ENCODE measurements at places on chromosomes 11 and 22.

GRCh38 chr11:22920939-22921565 lies 60.8 kb upstream of the CCDC179 start:
- DNase-seq: peak; percentile 18

GRCh38 chr11:75465701-75466531 lies 32.9 kb upstream of the KLHL35 start:
- no peak for DNase-seq

- DNase-seq: no peak
These were observed 58.2 kb downstream of the FBXO7 start for GRCh38 chr22:32532820-32533128.

DNA sequence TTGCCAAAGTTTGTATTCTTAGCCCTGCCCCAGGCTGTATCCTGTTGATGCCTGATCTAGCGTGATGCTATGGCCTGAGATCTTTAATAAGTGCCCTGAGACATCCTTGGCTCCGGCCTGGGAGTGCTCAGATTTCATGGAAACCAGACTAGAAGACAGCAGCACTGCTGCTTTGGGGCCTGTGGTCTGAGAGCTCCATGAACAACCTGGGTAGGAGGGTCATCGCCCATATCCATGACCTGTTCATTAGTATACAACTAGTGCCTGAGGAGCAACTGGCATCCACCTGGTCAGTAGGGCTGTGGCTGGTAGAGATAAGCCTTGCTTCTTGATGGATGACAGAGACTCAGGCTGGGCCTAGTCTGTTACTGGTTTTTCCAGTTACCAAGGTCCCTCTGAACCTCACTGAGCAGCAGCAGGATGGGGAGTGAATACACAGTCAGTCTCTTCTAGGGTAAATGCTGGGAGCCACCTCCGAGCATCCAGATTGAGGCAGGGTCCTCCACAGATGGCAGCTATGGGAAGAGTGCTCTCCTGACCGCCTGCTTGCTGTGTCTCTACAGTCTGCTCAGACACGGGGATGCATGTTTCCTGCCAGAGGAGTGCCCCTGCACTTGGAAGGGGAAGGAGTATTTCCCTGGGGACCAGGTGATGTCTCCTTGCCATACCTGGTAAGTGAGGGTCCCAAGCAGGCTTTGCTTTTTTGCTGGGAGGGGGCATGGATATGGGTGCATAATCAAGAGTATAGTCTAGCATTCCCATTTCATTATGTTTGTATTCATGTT lies 39.0 kb downstream of the OTOG start:
- no peak for DNase-seq

DNA sequence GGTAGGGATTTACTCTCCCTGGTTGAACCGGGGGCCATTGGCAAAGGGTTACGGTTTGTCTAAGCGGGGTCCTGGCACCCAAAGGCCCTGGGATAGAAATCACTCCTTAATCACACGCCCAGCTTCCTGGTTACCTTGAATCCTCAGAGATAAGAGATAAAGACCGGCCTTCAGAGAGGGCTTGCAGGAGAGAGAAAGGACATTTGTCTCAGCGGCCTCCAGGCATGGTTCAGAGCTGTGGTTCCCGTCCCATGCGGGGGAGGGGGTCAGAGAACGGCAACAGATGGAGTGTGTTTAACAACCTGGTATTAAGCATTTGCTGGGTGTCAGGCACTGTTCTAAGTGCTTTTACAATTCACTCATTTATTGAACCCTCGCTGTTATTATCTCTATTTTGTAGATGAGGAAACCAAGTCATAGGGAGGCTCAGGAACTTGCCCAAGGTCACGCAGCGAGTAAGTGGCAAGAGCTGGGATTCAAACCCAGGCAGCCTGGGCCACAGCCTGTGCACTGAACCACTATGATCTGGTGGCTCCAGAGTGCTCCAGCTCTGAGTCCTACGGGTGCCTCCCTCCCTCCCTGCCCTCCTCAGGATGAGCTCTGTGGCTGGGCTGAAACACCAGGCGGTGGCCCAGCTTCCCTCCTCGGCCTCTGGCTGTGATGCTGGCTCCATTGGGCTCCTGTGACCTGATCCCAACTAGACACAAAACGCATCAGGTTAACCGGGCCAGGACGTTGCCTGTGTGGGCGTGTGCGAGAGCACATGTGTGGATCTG lies 18.6 kb downstream of the LRRC10B start:
- DNase-seq: no peak

- no peak for DNase-seq
These were observed 140.0 kb downstream of the SLC17A6 start for GRCh38 chr11:22478169-22478568.

- DNase-seq: peak; percentile 65
These were observed 712 bp downstream of the CERK start for GRCh38 chr22:46737105-46737975.

DNA sequence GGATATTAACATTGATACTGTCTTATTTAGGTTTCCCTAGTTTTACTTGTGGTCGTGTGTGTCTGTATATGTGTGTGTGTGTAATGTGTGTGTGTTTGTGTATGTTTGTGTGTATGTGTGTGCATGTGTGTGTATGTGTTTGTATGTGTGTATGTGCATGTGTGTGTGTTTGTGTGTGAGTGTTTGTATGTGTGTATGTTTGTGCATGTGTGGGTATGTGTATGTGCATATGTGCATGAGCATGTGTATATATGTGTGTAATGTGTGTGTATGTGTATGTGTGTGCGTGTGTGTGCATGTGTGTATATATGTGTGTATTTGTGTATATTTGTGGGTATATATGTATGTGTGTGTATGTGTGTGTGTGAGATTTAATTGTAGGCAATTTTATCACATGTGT lies 17.3 kb upstream of the DNAL4 start:
- no peak for DNase-seq

GRCh38 chr11:36509694-36510593 lies at the start of gene TRAF6:
TRAF6 (minus strand) TSS chr11:36510272; CDS start chr11:36501515, 8,757 bp downstream.
- DNase-seq: peak; percentile 48

GRCh38 chr11:79942090-79942489 lies 501.3 kb upstream of the TENM4 start:
- no peak for DNase-seq

DNA sequence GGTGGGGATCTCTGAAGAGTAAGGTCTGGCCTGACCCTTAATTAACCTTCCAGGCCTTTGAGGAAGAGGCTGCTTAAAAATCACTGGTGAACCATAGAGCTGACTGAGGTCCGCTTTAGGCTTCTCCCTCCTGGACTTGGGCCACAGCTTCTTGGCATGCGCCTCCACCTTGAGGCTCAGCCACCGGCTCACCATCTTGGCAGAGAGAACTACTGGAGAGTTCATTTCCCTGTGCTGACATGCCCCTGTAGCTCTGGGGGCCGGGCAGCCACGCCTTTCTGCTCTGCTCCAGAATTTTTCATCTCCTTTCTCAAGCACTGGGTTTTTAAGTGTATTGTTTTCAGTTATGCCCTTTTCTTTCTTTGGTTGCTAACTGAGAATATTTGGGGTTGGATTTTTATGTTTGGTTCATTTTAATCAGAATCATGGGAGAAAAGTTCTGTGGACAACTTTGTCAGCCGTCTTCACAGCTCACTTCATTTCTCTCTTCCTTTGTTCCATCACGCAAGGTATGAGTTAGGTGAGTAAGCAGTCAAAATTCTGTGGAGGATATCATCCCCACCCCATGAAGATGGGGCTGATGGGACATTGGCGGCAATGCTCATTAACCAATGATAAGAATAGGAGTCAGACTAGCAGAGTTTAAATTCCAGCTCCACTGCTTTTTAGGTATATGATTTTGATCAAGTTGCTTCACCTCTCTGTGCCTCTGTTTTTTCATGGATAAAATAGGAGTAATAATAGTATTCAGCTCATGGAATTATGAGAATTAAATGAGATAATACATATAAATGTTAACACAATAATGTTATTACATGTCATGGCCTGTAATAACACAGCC lies 103.9 kb downstream of the DBX1 start:
- DNase-seq: no peak

GRCh38 chr11:83151274-83151977 lies 5.5 kb upstream of the PCF11 start:
- DNase-seq: no peak

GRCh38 chr11:1638344-1638743 lies 8.8 kb downstream of the KRTAP5-5 start:
- DNase-seq: no peak

DNA sequence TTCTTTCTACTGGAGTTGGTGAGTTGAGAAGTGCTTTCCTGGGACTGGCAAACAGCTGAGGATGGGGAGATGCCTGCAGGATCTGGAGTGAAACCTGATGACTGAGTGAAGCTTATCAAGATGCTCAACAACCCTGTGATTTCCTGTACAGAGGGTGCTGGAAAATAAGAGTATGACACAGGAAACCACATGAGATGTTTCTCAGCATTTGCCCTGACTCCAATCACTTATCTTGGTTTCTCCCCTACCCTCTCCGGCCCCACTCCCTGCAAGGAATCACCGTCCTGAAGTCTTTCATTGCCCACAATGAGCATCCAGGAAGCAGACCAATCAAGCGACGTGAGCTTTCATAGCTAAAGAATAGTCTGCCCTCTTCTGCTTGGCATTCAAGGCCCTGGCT lies at the start of gene MRGPRX2:
Gene MRGPRX2 (minus strand): TSS at position 89 of the 400 bp plus-strand sequence. CDS start 4,315 bp downstream, outside the sequence.
- DNase-seq: no peak

DNA sequence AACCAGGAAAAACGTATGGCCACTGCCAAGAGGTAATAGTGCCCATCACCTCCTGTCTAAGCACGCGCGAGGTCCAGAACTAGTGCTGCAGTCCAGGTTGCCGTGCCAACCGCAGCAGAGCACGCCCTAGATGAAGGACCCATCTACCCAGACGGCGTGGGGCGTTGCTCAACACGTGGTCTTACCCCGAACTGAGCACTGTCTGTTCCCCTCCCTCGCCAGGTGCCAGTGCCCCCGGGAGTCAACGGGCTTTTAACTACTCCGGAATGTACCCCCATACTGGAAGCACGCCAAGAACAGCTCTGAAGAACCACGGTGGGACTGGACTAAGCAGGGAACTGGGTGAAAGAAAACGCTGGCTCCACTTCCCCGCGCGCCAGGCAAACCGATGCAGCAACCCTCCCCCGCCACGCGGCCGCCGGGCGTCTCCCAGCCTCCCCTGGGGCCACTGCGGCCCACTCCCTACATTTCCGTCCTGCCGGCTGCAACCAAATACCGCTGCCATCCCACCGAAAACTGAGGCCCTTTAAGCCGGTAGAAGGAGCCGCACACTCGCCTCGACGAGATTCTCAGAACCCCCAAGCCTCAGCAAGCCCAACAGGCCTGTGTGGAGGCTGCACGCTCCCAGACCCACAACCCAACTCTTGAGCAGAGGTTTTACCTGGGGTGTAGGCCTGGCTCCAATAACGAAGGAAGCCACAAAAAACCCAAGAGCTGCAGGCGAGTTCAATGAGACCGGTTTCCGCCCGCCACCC lies at the start of gene HSPA8:
Gene HSPA8 (minus strand): TSS at position 734 of the 755 bp plus-strand sequence. CDS start 812 bp downstream, outside the sequence.
- DNase-seq: no peak

GRCh38 chr11:131767421-131767820 lies 397.0 kb downstream of the NTM start:
- DNase-seq: no peak

DNA sequence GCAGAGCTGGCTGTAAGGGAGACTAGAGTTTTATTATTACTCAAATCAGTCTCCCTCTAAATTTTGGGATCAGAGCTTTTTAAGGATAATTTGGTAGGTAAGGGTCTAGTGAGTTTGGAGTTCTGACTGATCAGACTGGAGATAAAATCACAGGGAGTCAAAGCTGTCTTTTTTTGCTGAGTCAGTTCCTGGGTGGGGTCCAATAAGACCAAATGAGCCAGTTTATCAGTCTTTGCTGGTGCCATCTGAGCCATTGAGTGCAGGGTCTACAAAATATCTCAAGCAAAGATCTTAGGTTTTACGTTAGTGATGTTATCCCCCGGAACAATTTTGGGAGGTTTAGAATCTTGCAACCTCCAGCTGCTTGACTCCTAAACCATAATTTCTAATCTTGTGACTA lies 935.1 kb upstream of the RAG2 start:
- no peak for DNase-seq

- DNase-seq: no peak
These were observed 1295.0 kb downstream of the JRKL start for GRCh38 chr11:97684486-97685439.

GRCh38 chr22:28710107-28710506 lies 30.5 kb upstream of the TTC28 start:
- no peak for DNase-seq

DNA sequence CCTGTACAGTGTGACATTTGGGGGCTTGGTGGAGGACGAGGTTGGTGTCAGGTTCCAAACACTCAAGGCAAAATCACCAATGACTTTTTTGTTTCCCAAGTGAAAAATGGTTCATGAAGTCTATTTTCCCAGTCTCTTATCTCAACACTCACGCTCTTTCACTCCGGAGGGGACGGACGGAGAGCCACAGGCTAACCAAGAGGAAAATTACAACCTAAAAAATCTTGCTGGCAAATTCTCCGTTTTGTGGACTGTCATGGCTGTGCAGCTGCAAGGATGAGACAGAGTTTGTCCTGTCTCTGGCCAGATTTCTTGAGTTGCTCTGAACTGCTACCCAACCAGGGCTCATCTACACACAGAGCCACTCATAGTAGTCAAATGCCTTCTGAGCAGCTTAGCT lies 101.2 kb downstream of the ABTB2 start:
- DNase-seq: no peak

DNA sequence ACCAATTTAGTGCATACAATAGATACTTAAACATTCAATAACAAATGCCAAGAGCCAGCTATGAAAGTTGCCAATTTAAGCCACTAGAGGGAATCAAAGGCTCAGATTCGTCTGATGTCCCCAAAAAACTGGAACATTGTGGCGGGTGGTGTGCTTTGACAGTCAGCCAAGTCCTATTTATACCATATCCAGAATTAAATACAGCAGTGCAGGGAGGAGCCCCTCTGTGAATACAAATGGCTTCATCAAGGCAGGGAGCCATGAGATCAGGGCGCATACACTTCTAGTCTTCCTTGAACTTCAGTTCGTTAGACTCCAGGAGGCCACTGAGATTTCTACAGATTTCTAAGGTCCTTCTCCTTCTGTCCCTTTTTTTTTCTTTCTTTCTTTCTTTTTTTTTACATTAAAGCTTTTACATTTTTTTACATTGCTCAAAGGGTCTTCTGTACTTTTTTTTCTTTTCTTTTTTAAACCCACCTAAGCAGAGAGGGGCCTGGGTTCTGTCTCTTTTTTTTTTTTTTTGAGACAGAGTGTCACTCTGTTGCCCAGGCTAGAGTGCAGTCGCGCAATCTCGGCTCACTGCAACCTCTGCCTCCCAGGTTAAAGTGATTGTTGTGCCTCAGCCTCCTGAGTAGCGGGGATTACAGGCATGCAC lies 41.5 kb upstream of the HSPA8 start:
- peak; percentile 16 for DNase-seq

Data from HuH-7.5 (cell line).